Activated CD8-positive, alpha-beta memory T cell treated with anti-CD3 and anti-CD28 coated beads, Interleukin-2, amount 50 U/mL, for 4 hours (primary cell): ENCODE measurements at places on chromosomes 3 and 15.

GRCh38 chr3:13135811-13136321 lies 62.6 kb upstream of the IQSEC1 start:
- DNase-seq = peak; percentile 8

DNA sequence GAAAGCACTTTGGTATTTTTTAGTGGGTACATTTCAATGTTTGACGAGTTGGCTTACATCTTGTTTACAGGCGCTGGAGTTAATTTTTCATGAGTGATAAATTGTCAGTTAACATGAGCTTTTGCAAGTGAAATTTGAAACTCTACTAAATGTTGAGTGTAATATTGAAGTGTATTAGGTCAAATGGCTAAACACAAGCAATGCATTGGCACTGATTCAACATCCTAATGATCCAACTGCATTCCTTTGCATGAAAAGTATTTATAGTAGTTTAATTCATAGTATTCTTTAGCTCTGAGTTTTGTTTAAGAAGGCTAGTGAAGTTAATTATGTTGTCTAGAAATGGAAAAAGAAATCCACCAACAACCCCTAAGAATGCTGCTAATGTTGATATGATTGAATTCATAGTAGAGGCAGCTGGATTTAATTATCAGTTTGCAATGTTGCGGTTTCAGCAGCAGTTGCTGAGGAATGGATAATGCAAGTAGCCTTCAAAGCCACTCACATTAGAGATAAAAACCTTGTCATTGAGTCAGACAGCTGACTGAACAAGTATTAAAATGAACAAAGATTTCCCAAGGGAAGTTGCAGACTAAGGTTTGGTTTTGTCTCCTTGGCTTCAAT lies 245.6 kb upstream of the GOLIM4 start:
- DNase-seq = no peak

DNA sequence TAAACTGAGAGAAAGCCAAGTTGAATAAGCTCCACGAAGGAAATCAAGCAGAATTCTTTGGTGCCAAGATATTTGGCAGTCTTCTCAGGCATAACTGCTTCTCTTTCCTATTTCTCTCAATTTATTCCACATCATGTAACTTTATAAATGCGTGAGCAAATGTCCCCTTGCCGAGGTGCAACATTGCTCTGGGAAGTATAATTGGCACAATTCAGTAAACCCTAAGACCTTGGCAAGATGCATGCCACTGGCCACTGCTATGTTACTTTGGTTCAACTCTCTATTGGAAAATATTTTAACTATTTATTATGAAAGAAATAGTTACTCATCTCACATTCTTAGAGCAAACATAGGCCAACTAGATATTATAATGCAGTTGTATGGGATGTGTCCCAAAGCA lies 170.2 kb downstream of the SUCNR1 start:
- no peak for DNase-seq

DNA sequence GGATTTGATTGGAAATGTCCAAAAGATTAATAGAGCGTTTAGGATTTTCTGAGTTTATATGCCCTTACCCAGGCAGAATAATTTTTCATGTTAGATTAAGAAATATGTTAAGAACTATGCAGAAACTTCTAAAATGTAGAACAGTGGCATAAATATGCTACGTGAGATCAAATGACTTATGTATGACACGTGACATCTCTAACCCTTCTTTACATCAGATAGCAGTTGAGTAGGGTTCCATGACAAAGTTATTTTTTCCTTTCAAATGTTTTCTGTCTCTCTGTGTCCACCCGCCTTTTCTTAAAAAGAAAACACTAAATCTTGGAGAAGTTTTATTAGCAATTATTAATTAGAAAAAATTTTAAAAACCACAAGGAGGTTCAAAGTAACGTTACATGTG lies 8.6 kb upstream of the TFG start:
- DNase-seq = no peak

GRCh38 chr3:168620854-168621253 lies 525.1 kb upstream of the GOLIM4 start:
- no peak for DNase-seq

DNA sequence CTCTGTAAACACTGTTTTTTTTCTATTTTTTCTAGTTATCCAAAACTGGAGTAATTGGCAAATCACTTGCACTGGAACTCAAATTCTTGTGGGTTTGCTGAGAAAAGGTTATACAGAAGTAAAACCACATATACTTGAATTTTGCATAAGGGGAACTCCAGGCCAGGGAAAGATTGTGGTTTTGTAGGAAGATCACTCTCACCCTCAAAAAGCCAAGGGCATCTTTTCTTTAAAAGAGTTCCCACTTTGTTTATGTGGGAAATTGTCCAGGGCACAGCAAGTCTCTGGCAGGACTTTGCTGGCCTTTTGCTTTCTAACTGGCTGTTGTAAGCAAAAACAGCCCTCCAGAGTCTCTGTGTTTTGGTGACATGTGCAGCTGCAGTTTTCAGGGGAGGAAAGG lies 340.3 kb upstream of the RBMS3 start:
- DNase-seq = no peak

GRCh38 chr3:143068059-143068458 lies 51.5 kb upstream of the CHST2 start:
- no peak for DNase-seq

GRCh38 chr3:154398084-154398967 lies 31.7 kb downstream of the GPR149 start:
- DNase-seq = no peak
